ENCODE measurements at places on chromosomes 7 and 10.
A peak's percentile ranks its signal among the peaks of the same experiment; 100 is the strongest.

- DNase-seq: no peak
Measured at GRCh38 chr7:542713-543500, 23.3 kb upstream of the PDGFA start.

DNA sequence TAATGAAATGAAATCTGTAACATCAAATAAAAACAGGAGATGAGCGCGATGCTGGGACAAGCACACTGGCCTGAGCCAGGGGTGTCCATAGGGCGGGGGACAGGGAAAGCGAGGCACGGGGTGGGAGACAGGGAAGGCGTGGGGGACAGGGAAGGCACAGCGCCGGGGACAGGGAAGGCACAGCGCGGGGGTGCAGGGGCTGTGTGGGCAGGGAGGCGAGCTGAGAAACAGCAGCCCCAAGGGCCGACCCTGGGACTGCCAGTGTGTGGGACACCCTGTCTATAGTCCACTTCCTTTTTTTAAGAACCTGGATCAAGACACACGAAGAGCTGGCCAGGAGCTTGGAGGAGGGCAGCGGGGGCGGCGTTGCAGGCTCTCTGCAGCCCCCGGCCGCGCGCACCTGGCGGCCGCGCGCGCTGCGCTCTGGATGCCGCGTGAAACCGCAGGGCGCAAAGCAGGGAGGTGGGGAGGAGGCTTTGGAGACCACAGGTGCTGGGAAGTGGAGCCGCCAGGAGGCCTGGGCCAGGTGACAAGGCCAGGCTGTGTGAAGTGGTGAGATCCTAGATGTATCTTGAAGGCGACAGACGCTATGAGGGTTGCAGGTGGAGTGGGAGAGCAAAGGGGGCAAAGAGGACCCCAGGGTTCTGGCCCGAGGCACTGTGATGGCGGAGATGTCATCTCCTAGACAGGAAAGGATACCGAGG, 157.7 kb downstream of the COBL start:
- DNase-seq: no peak

GRCh38 chr7:84202855-84203254, 8.3 kb upstream of the SEMA3A start:
- no peak for DNase-seq

DNA sequence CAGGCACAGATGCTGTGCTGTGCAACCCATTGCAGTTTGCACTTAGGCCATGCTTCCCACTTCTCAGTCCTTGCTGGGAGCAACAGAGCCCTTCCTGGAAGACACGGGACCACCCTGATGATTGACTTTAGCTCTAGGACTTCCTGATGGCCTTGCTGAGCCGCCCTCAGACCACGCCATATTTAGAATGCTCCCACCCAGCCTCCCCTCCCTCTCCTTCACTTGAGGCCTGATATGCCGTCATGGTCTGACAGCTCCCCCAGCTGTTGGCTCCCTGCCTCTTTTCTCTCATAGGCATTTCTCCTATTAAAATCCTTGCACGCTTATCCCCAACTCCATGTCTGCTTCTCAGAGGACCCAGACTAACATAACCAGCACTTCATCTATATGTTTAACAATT, 29.4 kb upstream of the GATAD1 start:
- no peak for DNase-seq

DNA sequence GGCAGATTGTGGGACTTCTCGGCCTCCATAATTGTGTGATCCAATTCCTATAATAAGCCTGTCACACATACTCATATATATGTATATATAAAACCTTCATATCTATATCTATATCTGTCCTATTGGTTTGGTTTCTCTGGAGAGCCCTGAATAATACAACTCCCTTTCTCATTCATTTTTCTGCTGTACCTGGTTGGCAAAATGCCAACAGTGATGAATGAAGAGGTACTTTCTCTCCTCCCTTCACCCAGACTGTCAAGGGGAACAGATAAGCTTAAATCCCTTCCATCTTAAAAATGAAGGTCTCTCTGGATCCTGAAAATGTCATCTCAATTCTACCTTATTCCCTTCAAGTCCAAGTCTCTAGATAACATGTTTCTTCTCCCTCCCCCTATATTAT, 60.3 kb upstream of the FOXP2 start:
- DNase-seq: no peak

DNA sequence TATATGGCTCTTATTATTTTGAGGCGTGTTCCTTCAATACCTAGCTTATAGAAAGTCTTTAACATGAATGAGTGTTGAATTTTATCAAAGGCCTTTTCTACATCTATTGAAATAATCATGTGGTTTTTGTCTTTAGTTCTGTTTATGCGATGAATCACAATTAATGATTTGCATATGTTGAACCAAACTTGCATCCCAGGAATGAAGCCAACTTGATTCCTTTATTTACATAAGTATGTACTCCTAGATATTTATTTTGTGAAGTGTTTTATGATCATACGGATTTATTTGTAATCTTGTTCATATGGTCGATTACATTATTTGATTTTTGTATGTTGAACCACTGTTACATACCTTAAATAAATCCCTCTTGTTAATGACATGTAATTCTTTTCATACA, 244.3 kb upstream of the KCND2 start:
- DNase-seq: no peak

- DNase-seq: no peak
Measured at GRCh38 chr10:80500572-80501380, 36.9 kb upstream of the SH2D4B start.

DNA sequence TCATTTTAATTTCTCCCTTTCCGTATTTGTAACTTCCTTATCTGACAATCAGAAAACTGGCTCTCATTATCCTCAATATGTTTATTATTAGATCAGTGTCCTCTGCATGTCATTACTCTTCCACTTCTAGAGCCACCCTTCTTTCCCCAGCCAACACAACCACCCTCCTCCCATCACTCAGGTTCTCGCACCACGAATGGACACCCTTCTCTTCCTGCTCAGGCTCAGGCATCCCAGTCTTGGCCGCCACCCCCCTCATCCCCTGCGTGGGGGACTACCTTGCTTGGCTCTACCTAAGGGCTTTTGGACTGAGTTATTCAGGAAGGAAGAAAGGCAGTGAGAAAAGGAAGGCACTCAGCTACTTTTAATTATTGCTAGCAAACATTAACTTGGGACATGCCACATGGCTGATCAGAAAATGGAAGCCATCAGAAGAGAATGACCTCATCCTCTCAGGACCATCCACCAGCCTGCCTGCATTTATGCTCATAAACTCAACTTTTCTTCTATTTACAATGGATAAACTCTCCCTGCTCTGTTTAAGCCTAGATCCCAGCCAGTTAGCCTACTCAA, 199.9 kb upstream of the PLXNA4 start:
- DNase-seq: no peak

- no peak for DNase-seq
Measured at GRCh38 chr10:12504628-12505027, 155.3 kb downstream of the CAMK1D start.

GRCh38 chr10:100723180-100723579, 22.2 kb upstream of the PAX2 start:
- no peak for DNase-seq

- no peak for DNase-seq
Measured at GRCh38 chr7:14069961-14070360, 80.5 kb upstream of the ETV1 start.

GRCh38 chr10:114437473-114438292, 33.4 kb upstream of the AFAP1L2 start:
- no peak for DNase-seq

GRCh38 chr10:184911-185310, 49.7 kb downstream of the ZMYND11 start:
- no peak for DNase-seq

- DNase-seq: no peak
Measured at GRCh38 chr7:29262191-29262917, 67.8 kb downstream of the CHN2 start.

DNA sequence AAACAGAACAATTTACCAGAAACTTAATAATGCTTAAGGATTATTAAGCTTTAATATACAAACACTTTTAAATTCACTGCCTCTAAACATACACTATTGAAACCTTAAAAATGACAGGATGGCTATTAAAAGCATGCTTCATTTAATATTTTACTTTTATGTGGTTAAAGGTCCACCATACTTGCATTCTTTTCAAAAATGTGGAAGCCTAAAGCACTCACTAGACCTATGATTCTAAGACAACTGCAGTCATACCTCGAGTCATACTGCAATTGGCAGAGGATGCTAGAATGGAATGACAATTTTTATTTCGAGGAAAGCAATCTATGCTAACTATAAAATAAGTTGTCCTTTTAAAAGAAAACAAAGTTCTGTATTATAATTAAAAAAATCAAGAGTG, 85.3 kb downstream of the PIP4K2A start:
- DNase-seq: no peak

- DNase-seq: no peak
Measured at GRCh38 chr7:5591278-5591874, 167.7 kb upstream of the TNRC18 start.

- no peak for DNase-seq
Measured at GRCh38 chr7:101814991-101815825, 2.2 kb upstream of the CUX1 start.

DNA sequence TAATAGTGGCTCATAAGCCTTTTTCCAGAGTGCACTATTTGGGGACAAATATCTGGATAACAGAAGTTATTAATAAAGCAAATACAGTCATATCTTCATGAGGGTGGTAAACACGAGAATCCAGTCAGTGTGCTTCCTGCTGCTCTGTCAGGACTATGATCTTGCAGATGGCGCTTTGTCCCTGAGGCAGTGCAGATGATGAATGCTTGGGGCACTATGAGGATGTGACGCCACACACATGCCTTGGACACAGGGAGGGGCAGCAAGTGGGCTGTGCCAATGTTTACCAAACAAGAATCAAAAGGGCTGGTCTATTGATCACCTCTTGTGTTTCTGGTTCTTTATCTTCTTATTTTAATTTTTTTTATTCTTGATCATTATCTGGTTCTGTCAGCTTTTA, 79.8 kb downstream of the GAD2 start:
- no peak for DNase-seq

- DNase-seq: no peak
Measured at GRCh38 chr10:96494694-96495093, 19.0 kb downstream of the TLL2 start.

DNA sequence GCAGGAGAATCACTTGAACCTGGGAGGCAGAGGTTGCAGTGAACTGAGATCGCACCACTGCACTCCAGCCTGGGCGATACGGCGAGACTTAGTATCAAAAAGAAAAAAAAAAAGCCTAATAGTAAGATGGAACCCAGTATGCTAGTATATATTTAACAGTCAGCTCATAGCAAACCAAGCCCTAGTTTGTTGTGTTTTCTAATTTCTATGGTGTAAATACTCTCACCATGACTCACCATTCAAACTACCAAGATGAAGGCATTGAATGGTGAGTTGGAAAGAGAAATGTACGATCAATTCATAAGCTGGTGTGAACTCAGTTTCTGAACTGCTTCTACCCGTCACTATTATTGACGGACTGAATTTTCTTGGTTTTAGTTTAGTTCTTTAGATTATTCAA, 173.7 kb upstream of the KAT6B start:
- DNase-seq: no peak

GRCh38 chr7:92682903-92683539, 92.8 kb upstream of the FAM133B start:
- DNase-seq: peak; percentile 41

GRCh38 chr7:94941844-94942632, 34.6 kb downstream of the PPP1R9A start:
- DNase-seq: no peak

All from CD4-positive, alpha-beta T cell (primary cell).